ENCODE measurements at places on chromosomes 16 and 17.

GRCh38 chr17:49369089-49369488 is 7.0 kb upstream of the ZNF652 start:
- no peak for DNase-seq

- DNase-seq = peak; percentile 41
Measured at GRCh38 chr17:67571478-67571877, 146.3 kb upstream of the NOL11 start.

GRCh38 chr17:80260069-80260535 is 550 bp upstream of the RNF213 start:
- DNase-seq = peak; percentile 75

DNA sequence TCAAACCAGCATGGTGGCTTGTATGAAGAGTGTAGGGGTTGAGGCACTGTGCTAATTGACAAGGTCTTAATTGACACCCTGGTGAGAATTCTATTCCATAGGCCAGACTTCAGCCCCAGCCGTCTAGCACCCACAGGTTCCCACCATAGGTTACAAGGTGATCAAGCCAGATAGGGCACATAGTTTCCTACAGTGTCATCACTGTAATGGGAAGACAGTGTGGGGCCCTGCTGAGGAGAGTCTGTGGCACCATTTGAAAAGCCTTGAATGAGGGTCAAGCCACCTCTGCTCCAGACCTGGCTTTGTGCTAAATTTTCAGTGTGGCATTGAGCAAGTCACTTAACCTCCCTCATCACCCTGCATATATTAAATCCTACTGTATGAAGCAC is 36.2 kb downstream of the YPEL2 start:
- DNase-seq = no peak

DNA sequence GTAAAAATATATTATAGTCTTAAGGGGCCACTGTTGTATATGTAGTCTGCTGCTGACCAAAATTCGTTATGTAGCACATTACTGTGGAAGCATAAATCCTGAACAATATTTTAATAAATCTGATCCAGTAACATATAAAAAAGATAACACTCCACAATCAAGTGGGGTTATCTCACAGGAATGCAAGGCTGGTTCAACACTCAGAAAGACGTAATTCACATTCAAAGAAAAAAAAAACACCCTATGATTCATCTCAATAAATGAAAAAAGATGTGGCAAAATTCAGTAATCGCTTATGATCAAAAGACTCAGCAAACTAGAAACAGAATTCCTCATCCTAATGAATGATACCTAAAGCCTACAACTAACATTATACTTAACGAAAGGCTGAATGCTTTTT is 47.8 kb downstream of the CREBBP start:
- DNase-seq = no peak

DNA sequence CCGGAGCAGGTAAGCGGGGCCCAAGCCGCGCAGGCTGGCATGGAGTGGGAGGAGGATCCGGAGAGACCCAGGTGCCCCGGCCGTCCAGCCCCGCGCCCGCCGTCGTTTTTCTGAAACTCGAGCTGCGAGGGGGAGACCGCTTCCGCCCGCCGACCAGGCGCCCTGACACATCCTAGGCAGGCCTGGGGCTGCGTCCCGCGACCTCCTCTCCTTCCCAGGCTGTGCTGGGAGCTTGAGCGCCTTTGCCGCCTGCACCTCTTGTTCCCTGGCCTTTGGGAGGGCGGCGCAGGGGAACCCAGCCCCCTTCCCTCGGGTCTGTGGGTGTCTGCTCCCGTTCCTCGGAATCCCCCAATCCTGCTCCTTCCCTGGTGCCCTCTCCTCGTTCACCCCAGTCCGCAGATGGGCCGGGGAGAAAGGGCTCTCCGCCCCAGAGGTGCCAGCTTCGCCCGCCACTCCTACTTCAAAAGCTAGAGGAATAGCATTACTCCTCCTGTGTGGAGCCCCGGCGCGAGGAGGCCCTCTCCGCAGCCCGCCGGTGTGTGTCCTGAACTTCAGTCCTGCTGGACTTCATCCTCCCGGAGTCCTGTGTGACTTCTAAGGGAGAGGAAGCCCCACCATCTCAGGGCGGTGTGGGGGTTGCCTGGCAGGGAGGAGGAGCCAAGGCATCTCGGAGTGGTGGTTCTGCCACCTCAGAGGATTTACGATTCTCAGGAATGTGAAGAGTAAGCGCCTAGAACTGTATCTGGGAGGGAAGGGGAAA is 1.0 kb downstream of the NHERF1 start:
- DNase-seq = peak; percentile 49

DNA sequence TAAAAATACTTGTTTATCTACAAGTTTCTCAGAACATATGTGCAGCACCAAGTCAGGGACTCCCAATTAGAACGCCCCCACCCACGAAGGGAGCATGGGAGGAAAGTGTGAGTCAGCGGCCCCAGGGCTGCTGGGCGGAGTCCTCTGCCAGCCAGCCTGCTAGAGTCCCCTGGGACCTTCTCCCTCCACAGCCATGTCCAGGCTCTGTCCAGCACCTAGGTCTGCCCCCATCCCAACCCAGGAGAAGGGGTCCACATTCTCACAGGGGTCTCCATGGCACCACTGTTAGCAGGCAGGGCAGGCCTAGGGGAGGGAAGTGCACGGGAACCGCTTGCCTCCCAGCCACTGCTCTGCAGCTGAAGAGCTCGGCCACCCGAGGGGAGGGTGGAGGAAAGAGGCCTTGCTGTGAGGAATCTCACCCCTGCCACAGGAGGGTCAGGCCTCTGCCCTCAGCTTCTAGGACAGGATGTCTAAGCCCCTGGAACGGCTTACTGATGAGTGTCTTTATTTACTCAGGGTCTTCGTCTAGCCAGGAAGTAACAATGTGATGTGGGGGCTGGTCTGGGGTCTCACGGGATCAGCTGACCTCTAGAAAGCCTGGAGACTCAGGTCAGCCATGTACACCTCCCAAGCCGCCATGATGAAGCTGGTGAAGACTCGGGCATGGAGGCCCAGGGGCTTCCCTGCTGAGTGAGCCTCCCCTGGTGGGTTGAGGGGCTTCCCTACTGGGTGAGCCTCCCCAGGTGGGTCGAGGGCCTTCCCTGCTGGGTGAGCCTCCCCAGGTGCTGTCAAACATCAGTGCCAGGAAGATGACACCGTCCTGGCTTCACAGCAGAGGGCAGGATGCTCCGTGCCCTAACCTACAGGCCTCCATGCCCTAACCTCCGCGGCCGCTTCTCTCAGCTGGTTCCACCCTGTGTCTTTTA is 190.3 kb downstream of the RBFOX3 start:
- DNase-seq = no peak

DNA sequence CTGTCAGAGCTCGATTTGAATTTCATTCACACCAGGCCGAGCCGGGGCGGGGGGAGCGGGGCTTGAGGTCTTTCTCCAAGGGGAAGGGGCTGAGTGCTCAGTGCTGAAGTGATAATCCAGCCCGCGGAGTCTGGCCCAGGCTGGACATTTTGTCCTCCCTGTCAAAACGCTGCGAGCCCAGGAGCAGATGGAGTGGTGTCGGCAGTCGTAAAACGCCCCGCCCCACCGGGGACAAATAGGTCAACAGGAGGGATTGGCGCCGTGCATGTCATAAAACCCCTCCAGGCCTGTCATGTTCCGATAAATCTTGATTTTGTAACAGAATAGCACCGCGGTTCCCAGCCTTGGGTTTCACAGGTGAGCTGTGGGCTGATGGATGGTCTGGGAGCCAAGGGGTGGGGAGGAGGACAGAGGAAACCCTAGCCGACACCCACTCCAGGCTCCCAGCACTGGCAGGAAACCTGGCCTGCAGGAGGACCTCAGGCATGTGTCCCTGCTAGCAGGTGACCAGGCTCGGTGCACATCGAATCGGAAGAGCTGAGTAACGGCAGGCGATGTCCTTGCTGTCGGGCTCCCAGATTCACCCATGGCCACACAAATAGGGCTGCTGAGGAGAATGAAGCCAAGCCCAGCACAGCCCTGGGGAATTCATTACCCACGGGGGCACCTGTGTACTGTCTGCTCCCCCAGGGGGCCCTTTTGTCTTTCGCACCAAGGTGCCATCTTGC is 341.4 kb downstream of the FOXL1 start:
- no peak for DNase-seq
